ENCODE measurements at places on chromosomes 7 and 10. TPM values are rescaled to one million over a fixed set of nuclear protein-coding genes. Genes with fewer than 3 reads are reported as not detected.

The ZNF789 gene
- total RNA-seq: 27.4 TPM

GRCh38 chr7:120955577-120956149 lies 5.1 kb downstream of the ING3 start:
- DNase-seq: no peak

GRCh38 chr7:30445770-30446169 lies 32.8 kb downstream of the NOD1 start:
- DNase-seq: no peak

DNA sequence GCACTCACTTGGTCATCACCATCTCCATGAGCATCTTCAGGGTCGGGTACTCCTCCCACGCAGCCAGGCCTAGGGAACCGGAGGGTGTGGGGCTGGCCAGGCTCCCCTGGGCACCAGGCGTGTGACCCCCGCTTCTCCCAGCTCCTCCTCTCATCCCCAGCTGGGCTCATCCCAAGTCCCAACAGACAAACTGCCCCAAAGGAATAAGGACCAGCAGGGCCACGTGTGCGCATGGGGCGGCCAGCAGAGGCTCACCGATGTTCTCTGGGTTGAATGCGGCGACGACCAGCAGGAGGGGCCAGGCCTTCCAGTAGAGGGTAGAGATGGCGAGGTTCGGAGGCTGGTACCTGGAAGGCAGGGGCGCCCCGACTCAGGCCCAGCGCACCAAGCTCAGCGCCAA lies 14.9 kb downstream of the INTS1 start:
- DNase-seq: no peak

DNA sequence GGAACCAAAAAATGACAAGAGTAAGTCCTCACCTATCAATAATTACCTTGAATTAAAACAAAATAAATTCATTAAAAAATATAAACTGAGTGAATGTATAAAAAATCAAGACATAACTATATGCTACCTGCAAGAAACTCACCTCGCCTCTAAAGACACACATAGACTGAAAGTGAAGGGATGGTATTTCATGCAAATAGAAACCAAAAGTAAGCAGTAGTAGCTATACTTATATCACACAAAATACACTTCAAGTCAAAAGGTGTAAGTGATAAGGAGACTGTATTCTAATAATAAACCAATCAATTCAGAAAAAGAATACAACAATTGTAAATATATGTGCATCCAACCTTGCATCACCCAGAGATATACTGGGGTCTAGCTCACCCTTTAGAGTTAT lies 332.6 kb downstream of the SH2D4B start:
- no peak for DNase-seq

DNA sequence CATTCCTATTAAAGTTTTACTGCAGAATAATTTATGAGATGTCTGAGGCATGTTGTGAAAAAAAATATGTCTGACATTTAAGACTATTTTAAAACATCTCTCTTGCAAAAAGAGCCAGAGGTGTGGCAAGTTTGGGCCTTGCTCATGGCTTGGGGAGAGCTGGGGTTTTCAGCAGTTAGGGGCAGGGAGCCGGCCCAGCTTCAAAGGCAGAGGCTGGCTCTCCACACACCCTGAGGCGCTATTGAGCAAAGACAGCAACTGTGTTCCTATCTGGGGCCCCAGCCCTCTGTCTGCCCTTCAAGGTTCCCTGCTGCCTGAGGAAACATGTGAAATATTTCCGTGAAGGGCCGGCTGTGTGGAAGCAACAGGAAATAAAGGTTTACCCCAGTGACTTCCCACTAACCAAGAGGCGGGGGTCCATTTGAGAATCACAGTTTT lies 94.0 kb downstream of the SORBS1 start:
- no peak for DNase-seq

GRCh38 chr10:79025199-79025832 lies 43.5 kb upstream of the ZMIZ1 start:
- DNase-seq: no peak

GRCh38 chr10:83994325-83994724 lies 145.0 kb upstream of the GHITM start:
- no peak for DNase-seq

The ELN gene
- total RNA-seq: 0.33 TPM

DNA sequence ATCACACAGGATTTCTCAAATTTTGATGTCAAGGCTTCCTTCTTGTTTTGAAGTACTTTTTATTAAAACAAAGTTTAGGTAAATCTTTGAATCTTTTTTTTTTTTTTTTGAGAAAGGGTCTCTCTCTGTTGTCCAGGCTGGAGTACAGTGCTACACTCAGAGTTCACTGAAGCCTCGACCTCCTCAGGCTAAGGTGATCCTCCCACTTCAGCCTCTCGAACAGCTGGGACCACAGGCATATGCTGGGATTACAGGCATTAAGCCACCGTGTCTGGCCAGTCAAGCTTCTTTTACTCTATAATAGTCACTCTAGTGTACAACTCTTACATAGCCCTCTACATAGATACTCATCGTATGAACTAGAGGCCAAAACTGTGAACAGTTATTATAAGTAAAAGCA lies 3.4 kb downstream of the RUFY2 start:
- DNase-seq: no peak

The ATRNL1 gene
- total RNA-seq: 25.9 TPM

- DNase-seq: no peak
Measured at GRCh38 chr7:121163699-121164098, 165.1 kb upstream of the WNT16 start.

The TMEM236 gene
- total RNA-seq: 0.07 TPM

- DNase-seq: no peak
Measured at GRCh38 chr7:19783541-19783940, 10.1 kb upstream of the TMEM196 start.

GRCh38 chr10:55750458-55750857 lies 610.6 kb downstream of the ZWINT start:
- no peak for DNase-seq

- DNase-seq: no peak
Measured at GRCh38 chr7:101813402-101814019, 3.9 kb upstream of the CUX1 start.

DNA sequence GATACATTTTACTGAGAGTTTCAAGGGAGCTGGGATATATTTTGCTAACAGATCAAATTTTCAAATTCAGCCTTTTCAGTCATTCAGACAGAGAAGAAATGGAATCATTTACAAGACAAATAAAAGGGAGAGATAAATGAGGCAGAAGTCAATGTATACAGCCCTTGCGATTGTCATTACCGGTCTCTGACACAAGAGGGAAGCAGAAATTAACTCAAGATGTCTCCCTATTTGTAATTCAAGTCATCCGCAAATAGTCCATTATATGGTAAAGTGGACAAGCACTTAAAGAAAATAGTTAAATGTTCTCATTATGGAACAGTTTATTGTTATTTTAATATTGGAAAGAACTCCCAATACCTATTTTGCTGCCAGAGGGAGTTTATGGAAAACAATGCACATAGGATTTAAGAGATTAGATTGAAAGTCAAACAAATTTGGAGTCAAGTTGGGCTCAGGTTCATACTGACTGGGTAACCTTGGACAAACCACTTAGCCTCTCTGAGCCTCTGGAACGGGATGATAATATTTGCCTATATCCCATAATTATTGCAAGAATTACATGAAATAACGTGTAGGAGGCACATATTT lies 89.3 kb upstream of the PRKCQ start:
- DNase-seq: no peak

- DNase-seq: no peak
Measured at GRCh38 chr7:94998266-94999068, 91.1 kb downstream of the PPP1R9A start.

The DCLRE1A gene
- total RNA-seq: 11.1 TPM

DNA sequence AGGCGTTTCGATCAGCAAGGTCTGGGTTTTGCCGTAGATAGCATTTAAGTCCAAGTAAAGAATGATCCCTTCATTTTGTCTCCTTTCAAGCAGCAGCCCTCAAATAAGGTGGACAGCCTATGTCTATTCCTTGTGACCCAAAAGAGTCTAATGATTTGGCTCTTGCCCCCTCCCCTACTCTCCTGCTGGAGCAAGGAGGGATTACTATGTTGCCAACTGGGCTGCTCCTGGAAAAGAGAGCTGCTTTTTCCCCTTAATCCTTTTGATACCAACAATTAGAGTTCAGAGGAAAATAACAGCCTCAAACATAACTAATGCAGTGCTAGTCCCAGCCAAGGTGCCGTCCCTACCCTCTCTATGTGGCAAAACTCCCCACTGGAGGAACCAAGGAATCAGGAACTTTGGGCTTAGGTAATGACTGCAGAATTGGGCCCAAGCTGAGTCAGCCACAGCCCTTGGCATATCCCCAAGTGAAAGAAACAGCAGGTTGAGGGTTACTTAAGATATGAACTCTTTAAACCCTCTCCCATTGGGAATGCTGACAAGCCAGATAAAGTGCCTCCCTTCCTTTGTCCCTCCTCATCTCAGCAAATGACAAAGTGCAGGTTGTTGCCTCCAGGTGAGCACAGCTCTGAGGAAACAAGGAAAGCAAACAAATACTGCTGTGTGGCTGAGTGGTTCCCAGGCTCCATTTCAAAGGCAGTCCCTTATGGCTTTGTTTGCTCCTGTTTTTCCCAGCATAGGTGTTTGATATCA lies 643.7 kb downstream of the INHBA start:
- no peak for DNase-seq

The OR2A12 gene
- not detected for total RNA-seq

DNA sequence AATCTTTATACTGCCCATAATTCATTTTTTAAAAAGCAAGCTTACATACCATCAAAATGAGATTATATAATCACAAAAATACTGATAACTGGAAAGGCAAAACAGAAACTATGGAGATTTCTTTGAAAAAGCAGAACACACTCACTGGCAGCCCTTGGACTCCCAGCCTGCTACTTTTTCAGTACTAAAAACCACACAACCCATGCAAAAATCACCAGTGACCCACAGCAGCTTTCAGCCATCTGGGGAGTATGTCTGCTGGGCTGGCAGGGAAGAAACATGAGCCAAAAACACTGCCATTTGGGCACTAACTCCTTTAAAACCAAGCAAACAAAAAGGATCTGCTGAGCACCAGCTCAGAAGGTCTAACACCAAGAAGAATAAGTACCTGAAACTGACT lies 80.0 kb upstream of the DDC start:
- DNase-seq: no peak

- DNase-seq: no peak
Measured at GRCh38 chr10:136465-136762, 1.2 kb downstream of the ZMYND11 start.

GRCh38 chr10:80421707-80422536 lies 13.6 kb downstream of the PRXL2A start:
- no peak for DNase-seq
